ENCODE measurements at places on chromosomes 5 and 9. TPM values are rescaled to one million over a fixed set of nuclear protein-coding genes. Genes with fewer than 3 reads are reported as not detected.

GRCh38 chr5:105726093-105726492 is 1944.6 kb downstream of the EFNA5 start:
- no peak for DNase-seq

DNA sequence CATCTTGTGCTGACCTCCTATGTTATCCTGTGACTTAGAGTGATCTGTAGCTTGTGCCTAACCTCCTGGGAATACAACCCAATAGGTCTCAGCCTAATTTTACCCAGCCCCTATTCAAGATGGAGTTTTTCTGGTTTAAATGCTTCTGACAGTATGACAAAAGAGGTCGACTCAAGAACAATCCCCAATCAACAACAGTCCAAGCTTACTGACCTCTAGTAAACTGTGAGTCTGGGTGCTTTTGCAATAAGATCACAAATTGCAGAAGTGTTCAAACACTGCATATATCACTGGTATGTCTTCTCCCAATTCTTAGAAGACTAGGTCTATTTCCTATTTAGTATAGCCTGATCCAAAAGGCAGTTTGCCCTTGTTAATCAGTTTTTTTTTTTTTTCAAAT is 323.5 kb upstream of the PTGER4 start:
- DNase-seq, result no peak

- DNase-seq, result no peak
Observed at GRCh38 chr5:132456296-132456986, 34.1 kb downstream of the IRF1 start.

DNA sequence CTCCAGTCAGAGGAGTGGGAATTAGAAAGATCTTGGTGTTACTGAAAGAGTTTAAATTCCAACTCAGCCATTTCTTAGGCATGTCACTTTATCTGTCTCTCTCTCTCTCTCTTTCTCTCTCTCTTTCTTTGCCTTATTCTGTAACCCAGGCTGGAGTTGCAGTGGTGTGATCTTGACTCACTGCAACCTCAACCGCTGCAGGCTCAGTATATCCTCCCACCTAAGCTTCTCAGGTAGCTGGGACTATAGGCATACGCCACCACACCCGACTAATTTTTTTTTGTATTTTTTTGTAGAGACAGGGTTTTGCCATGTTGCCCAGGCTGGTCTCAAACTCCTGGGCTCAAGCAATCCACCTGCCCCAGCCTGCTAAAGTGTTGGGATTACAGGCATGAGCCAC is 18.3 kb downstream of the RABEPK start:
- DNase-seq, result no peak

- DNase-seq, result no peak
Observed at GRCh38 chr9:132752877-132753592, 82.8 kb downstream of the GTF3C4 start.

DNA sequence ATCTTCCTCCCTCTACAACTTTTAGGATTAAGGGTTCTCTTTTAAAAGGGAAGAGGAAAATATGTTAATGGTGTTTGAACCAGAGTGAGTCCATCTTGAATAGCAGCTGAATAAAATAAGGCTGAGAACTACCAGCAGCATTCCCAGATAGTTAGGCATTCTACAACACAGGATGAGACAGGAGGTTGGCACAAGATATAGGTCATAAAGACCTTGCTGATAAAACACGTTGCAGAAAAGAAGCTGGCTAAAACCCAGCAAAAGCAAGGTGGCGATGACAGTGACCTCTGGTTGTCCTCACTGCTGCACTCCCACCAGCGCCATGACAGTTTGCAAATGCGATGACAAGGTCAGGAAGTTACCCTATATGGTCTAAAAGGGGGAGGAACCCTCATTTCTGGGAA is 77.8 kb downstream of the PLK2 start:
- DNase-seq, result no peak

GRCh38 chr5:125560476-125561225 is 814.2 kb upstream of the ZNF608 start:
- DNase-seq, result no peak

DNA sequence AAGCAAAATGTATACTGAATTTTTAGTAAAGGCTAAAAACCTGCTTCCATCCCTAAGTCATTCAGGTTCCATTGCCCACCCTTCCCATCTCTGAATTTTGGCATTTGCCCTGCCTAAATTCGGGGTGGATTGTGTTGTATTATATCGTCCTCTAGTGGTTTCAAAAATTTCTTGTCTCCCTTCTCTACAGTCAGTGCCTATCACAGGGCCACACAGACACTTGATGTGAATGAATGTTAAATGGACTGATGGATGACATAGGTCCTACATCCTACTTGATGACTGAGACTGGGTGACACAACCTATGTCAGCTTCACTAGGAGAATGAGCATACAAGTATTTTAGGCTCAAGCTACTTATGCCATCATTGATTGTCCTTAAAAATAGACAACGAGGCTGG is 45.6 kb upstream of the SLC30A5 start:
- DNase-seq, result no peak

DNA sequence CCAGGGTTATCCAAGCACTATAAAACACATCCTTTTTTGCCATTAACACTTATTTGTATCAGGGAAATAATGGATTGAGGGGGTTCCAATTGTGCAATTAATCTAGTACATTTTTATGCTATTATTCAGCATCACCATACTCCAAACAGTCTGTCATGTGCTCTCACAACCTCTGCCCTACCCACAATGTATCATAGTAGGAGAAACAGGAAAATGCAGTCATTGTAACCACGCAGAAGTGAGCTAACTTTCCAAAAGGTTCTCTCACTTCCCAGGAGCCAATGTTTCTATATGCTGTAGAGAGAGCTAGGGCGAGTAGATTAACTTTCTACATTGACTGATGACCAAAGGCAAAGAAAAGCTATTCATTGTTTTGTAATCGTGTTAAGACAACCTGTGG is 29.8 kb downstream of the DAB2 start:
- DNase-seq, result no peak

DNA sequence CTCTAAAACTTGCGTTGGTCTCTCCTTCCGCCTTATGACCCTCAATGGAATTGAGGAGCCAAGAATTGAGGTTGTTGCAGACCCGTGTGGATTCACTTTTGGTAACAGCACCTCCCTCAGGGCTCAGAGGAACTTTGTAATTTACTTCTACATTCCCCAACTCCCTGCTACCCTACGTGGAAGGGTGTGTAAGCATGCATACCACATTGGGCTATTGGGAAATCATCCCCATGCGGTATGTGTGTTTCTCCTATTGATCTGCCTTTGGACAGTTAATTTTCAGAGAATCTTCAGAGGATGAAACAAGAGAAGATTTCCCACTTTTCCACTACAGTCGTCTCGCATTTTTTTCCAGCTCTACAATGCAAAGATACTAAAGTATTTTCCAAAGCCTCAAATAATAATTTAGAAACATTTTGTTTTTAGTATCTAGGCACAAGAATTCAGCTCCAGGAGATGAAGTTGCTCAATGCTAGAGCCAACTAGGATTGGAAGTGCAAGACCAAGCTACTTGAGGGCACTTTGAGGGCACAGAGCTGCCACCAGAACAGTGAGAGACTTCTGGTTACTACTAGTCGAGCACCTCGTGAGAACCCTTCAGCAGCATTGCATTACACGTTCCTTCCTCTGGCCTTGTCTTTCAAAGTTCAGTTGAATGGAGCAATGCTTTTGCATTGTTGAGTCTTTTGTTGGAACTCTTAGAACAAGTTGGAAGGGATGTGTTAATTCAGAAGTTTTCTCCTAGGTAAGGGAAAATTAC is 3.4 kb downstream of the C1QTNF3 start:
- peak; percentile 50 for DNase-seq

DNA sequence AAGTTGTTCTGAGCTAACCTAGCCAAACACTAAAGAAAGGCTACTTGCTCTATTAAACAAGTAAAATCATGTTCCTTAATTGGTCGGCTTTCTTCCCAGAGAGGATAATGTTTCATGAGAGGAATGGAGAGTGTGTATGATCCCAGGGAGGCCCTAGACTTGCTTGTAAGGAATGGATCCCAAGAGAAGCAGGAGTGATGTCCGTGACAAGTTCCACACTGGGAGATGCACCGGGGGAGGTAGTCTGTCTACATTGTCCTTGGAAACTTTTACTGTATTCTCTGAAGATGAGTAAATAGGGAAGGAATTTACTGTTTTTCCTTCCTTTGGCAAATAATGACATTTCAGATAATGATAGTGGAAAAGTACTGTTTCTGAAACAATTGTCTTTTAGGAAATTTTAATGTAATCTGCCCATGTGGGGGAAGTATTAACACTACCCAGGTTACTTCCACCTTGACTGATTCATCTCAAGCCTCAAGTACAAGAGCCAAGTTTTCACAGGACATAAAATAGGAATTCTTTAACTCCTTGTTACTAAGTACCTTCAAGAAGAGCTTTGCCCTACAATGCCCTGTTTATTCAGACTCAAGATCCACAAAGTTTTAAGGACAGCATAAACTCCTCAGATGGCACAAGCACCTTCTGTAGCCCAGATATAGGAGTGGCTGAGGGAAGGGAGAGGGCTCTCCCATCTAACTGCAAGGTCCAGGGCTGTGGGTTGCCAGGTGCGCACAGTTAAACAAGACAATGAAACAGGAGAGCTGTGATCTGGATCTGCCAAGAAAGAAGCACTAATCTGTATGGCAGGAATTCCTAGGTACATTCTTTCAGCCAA is 152.1 kb downstream of the GNA14 start:
- no peak for DNase-seq

Gene GABRA1
- not detected for total RNA-seq

Gene SLC23A1
- total RNA-seq, result not detected

Gene TEX48
- not detected for total RNA-seq

Measured in esophagus muscularis mucosa (tissue), 4 donors.